Suppressor macrophage (primary cell): ENCODE measurements at places on chromosomes 1 and 21.
A peak's percentile ranks its signal among the peaks of the same experiment; 100 is the strongest.

DNA sequence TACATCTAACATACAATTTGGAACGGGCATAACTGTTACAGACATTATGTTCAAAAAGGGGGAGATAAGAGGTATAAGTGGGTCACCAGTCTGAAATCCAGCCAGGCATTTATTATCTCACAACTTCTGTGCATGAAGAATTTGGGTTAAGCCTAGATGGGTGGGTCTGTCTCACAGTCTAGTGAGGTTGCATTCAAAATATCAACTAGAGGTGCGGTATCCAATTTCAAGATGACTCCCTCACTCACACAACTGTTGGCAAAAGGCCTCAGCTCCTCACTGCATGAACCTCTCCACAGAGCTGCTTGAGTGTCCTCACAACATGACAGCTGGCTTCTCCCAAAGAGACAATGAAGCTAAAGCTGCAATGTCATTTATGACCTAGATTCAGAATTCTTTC lies 4.7 kb downstream of the AUNIP start:
- no peak for DNase-seq

GRCh38 chr1:156615946-156616345 lies 3.3 kb upstream of the HAPLN2 start:
- DNase-seq = no peak

DNA sequence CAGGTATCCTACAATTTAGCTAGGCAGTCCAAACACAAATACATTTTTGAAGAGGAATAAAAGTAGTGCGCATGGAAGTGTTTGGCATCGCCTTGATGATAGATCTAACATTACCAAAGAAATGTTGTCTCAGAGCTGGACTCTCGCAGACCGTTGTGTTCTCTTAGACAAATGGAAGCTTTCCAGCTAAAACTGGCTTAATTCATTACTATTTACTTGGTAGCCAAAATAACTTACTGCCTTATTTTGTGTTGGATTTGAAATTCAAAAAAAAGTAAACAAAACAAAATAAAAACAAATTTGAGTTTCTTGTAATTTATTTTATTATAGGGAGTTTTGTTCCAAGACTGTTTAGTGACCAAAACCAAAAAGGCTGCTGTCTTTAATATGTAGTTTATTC lies 51.6 kb downstream of the PDE4B start:
- no peak for DNase-seq

DNA sequence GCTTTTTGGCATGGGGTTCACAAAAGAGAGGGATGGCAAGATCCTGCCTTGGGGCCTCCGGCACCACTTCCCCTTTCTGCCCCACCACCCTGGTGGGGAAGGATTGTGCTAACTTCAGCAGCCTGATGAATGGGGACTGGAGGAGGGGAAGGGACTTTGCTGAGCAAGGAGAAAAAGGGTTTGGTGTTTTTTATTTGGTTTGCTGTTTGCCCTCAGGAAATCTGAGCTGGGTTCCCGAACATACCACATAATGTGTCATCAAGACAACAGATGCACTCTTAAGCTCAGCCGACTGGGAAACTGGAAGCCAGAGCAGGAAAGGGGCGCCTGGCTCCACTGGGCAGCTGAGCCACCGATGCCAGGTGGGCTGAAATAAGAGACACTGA lies 19.8 kb downstream of the OLFML2B start:
- peak; percentile 88 for DNase-seq

DNA sequence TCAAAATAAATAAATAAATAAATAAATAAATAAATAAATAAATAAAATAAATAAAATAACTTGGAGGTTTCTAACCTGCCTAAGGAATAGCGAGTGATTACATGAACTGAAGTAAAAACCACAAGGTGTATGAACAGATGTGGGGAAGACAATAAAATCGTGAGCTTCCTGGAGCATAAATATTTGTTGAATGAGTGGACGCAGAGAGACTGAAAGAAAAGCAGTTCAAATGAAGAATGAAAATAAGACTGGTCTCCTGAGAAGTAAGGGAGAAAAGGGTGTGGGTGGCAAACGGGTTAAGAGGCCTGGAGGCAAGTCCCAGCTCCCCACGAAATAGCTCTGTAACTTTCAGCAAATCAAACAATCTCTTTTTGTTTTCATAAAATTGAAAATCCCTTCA lies 33.6 kb downstream of the CHML start:
- no peak for DNase-seq

- peak; percentile 70 for DNase-seq
Observed at GRCh38 chr1:154736841-154737240, 128.9 kb upstream of the ADAR start.

GRCh38 chr1:164363980-164364379 lies 195.0 kb upstream of the PBX1 start:
- no peak for DNase-seq

DNA sequence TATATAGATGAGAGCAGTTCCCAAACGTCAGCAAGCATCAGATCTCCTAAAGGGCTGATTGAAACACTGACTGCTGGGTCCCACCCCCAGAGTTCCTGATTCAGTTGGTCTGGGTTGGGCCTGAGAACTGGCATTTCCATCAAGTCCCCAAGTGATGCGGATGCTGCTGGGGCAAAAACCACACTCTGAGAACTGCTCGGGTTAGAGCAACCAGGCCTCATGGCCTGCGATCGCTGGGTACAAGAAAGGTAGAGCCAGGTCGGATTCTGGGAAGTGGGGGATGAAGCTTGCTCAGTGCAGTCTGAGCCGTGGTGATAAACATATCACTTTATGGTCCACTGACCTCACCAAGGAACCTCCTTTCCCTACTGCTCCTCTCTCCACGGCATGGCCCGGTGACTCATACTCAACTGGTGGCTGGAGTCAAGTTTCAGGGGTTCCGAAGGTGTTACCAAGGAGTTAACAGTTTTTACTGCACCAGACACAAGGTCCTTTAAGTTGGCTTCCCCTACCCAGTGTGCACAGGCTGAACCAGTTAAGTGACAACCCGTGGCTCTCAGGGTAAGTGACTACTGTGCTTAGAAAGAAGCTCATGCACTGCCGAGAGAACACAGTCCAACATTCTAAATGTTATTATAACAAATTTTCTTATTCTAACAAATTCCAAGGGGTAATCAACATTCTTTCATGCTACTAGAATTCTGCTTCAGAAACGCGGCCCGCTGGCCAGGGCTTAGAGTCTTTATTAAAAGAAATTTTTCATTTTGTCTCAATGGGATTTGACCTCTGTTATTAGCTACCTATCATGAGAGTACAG lies 153.5 kb downstream of the TGFBR3 start:
- no peak for DNase-seq

DNA sequence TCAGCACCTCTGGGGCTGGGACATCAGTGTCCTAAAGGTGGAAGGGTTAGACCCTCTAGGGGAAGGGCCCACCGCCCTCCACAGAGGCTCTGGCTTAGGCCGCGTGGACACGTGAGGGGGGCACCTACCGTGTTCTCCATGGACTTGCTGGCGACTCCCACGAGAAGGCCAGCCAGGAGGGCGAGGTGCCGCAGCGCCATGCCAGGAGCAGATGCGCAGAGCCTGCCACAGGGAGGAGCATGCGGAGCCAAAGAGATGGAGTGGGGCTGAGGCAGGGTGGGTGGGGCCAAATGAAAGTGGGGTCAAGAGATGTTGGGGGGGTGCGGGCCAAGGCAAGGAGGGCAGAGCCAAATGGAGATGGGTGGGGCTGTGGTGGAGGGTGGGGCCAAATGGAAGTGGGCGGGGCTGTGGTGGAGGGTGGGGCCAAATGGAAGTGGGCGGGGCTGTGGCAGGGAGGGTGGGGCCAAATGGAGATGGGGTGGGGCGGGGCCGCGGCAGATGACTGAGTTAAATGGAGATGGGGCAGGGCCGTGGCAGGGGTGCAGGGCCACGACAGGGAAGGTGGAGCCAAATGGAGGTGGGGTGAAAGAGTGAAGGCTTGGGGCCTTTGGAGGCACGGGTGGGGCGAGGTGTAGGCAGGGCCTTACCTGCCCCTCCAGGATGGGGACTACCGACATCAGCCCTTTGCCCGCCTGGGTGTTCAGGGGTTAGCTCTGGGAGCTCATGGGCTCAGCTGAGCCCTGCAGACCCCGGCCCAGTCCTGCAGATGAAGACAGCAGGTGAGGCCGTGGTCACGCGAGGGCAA lies 17.4 kb upstream of the RNF223 start:
- no peak for DNase-seq
